ENCODE measurements at places on chromosomes 12 and 14. TPM values are rescaled to one million over a fixed set of nuclear protein-coding genes. Genes with fewer than 3 reads are reported as not detected.
A peak's percentile ranks its signal among the peaks of the same experiment; 100 is the strongest.

Gene ASCL1
- not detected for total RNA-seq

Gene PARPBP
- 2.3 TPM for total RNA-seq

DNA sequence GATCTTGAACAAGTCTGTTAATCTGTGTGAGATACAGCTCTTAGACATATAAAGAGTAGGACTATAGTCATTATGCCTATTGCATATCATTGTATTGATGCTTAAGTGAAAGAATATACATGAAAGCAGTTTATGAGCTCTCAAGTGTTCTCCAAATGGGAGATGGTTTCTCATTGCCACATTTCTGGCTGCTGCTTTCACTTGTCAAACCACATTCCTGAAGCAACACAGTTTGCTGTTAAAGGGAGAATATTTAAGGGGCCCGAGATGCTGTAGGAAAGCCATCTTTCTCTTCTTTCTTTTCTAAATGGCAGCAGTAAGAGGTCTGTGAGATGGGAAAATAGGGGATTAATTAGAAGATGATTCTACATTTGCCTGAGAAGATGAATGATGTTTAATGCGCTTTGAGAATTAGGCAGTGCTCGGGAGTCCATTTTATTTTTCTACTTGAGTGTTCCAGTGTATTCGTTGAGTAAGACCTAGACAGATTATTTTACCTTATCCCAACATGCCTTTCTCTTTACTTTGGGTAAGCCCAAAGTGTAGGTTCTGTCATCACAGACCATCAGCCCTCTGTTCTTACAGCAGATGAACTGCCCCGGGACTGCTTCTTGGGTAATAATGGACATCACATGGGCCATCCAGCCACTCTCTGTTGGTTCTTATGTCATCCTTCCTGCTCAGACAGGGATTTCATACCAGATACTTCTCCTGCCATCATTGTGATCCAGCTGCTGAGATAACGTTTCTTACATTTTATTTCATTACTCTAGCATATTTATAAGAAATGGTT, 35.6 kb downstream of the ANO4 start:
- no peak for DNase-seq

Gene ACTR10
- 60.0 TPM for total RNA-seq

Gene CMKLR1
- total RNA-seq = 26.0 TPM

- DNase-seq = no peak
Observed at GRCh38 chr12:95131589-95132340, 58.3 kb upstream of the NR2C1 start.

- no peak for DNase-seq
Observed at GRCh38 chr12:112130441-112130998, 5.2 kb downstream of the TRAFD1 start.

DNA sequence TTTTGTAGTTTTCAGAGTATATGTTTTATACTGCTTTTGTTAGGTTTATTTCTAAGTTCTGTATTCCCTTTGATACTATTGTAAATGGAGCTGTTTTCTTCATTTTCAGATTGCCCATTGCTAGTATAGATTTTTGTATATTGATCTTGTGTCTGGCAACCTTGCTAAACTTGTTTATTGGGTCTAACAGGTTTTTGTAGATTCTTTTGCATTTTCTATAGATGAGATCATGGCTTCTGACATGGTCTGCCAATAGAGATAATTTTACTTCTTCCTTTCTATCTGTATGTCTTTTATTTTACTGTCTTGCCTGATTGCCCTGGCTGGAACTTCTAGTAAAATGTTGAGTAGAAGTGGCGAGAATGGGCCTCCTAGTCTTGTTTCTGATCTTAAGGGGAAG, 40.3 kb downstream of the ANKRD9 start:
- no peak for DNase-seq

Gene VDR
- 9.8 TPM for total RNA-seq

- DNase-seq = no peak
Observed at GRCh38 chr12:86710109-86710508, 453.9 kb upstream of the MGAT4C start.

DNA sequence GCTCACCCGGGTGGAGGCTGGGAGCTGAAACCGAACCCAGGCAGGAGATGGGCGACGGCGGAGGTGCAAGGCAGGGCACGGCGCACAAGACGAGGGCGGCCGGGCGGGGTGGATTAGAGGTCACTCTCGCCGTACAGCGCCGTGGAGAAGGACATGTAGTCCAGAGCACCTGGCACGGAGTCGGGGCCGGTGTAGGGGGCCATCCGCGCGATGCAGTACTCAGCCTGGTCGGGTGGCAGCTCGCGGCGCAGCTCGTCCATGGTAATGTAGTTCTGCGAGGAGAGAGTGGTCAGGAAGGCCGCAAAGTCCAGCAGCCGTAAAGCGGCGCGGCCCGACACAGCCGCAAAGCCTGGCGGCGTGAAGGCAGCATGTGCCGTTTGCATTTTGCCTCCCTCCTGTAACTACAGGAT, 81.9 kb upstream of the ZFP36L1 start:
- DNase-seq = peak; percentile 85

- peak; percentile 96 for DNase-seq
Observed at GRCh38 chr14:74612350-74613021, 449 bp upstream of the LTBP2 start.

DNA sequence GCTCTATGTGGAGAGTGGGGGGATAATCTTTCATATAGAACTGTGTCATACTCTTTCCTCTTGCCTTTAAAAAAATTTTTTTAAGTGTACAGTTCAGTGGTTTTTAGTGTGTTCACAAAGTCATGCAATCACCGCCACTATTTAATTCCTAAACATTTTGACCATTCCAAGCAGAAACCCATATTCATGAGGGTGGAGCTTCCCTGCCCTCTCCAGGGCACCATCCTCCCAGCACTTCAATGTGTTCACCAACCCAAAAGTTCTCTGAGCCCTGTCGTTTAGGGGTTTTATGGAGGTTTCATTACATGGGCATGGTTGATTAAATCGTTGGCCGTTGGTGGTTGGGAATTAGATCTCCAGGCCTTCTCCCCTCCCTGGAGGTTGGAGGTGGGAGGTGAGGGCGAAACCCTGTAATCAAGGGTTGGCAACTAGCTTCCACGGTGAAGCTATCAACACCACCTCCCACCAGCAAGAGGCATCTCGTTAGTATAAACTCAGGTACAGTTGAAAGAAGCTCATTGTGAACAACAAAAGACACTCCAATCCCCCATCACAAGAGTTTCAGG, 42.8 kb upstream of the WNK1 start:
- peak; percentile 12 for DNase-seq

GRCh38 chr12:123010110-123010509, 29.6 kb downstream of the ARL6IP4 start:
- DNase-seq = no peak

- DNase-seq = no peak
Observed at GRCh38 chr12:79373896-79374499, 316.8 kb downstream of the PAWR start.

GRCh38 chr14:52455291-52456088, 96.8 kb downstream of the TXNDC16 start:
- no peak for DNase-seq

GRCh38 chr14:54121466-54122027, 164.9 kb upstream of the BMP4 start:
- DNase-seq = no peak

- no peak for DNase-seq
Observed at GRCh38 chr14:24979725-24980239, 70.2 kb downstream of the STXBP6 start.

GRCh38 chr12:52788192-52788875, 7.6 kb downstream of the KRT3 start:
- DNase-seq = no peak

DNA sequence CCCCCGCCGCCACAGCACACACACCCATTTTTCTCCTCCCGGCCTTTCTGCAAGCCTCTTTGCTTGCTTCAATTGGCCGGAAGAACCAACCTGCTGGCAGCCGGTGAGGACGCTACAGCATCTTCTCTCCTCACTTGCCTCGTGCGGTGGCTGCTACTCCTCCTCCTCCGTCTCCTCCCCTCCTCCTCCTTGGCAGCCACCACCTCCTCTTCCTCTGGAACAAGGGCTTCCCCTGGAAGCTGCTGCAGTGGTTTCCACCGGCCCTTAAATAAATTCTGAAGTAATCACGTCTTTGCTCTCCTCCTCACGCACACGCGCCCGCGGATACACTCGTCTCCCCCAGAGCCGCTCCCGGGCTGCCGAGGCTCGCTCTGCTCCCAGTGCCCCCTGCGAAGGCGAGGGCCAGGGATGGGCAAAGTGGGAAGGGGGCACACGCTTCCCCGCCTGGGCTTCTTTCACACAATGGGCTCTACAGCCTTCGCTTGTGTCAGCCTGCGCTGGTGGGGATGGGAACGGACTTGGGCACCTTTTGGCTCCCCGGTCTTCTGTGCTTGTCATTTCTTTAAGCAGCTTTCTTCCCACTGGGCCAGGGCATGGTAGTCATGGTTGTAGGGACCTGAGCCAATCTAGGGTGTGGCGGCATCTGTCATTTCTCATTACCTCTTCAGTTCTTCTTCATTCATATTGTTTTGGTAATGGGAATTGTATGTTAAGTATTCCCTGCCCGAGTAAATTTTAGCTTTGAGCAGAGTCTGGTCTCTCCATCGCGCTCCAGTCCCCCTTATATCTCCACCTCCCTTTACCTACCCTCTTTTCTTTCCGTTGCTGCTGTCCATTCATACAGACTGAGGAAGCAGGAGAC, at the start of gene PPFIA2:
TSS of gene PPFIA2 (minus strand) at position 161 of the 862 bp plus-strand sequence.
- DNase-seq = no peak

GRCh38 chr12:105057174-105057573, 27.1 kb downstream of the ALDH1L2 start:
- DNase-seq = no peak

Gene TSPAN8
- 1.8 TPM for total RNA-seq

DNA sequence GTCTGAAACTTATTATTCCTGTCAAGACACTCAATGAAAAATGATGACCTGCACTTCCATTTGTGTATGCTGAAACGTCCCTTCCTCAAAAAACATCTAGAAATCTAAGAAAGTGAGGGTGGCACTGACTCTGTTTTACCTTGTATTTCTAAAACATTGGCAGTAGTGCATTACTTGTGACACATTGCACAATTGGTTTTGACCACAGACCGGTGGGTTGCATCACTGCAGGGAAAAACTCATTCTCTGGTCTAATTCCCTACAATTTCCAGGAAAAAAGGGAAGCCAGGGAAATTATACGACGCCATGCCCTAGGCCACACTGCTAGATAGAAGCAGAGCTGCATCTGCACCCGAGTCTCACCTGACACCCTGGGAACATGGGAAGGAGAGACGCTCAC, 156.7 kb downstream of the NTF3 start:
- DNase-seq = no peak

GRCh38 chr14:70654632-70655031, 12.9 kb downstream of the TTC9 start:
- no peak for DNase-seq

DNA sequence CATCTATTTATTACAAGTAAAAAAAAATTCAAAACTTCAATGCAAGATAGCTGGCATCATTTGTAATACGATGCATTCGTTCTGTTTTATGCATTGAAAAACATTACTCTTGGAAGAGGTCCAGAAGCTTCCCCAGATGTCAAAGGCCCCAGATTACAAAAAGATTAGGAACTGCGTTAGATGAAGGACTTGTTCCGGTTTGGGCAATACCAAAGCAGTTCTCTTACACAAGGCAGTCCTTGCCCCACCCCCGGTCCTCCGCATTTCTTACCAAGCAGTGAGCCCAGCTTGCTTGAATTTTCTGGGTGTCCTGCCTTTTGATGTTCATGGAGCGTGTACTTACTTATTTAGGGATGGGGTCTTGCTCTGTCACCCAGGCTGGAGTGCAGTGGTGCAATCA, 4.8 kb upstream of the HVCN1 start:
- DNase-seq = no peak

Gene OR6C75
- total RNA-seq = not detected

Gene IAPP
- not detected for total RNA-seq

- DNase-seq = no peak
Observed at GRCh38 chr14:76834241-76834661, 8.0 kb downstream of the LRRC74A start.

DNA sequence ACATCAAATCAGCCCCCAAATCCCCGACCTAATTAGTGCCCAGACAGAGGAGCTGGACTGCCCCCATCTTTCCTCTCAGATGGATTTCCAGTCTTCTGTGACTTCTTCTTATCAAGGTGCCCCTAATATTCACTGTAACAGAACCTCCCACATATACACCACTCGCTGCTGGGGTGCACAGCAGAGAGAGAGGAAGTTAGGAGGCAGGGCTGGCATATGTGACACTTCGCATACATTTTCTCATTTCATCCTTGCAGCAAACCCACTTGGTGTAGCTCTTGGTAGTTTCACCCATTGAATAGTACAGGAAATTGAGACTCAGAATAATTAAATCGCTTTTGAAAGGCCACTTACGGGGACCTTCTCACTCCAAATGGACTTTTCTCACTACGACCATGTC, 56.5 kb upstream of the CCND2 start:
- DNase-seq = no peak

DNA sequence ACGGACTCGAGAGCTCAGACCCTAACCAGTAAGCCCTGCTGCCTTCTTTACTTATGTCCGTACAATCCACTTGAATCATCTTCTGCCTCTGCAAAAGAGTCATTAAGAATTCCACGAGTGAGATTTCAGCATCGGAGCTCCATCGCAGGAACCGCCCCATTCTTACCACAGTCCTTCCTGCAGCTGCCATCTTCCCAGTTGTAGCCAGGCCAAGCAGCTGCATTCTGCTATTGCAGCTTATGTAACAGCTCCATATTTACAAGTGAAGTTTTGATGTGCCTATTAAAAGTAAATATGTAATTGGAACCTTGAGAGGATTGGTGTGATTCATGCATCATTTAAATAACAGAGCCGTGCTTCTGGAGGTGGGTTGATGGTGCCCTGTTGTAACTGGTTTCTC, 157.4 kb downstream of the KICS2 start:
- no peak for DNase-seq

GRCh38 chr14:89493877-89494634, 77.0 kb upstream of the FOXN3 start:
- DNase-seq = peak; percentile 18

GRCh38 chr14:63544591-63545299, 1.6 kb upstream of the PPP2R5E start:
- no peak for DNase-seq

- no peak for DNase-seq
Observed at GRCh38 chr14:38039496-38039895, 168.2 kb upstream of the SSTR1 start.

DNA sequence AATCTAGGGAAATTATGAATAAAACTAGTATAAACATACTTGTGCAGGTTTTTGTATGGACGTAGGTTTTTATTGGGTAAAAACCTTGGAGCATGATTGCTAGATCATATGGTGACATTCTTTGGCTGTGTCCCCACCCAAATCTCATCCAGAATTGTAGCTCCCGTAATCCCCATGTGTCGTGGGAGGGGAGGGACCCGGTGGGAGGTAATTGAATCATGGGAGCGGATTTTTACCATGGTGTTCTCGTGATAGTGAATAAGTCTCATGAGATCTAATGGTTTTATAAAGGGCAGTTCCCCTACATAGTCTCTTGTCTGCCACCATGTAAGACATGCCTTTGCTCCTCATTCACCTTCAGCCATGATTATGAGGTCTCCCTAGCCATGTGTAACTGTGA, 120.9 kb downstream of the FOXA1 start:
- DNase-seq = no peak

GRCh38 chr12:27185234-27186021, 58.7 kb upstream of the STK38L start:
- no peak for DNase-seq

Gene PLCZ1
- not detected for total RNA-seq

Measured in mesenteric fat pad (tissue), 1 donor.